Stimulated activated CD8-positive, alpha-beta memory T cell treated with anti-CD3 and anti-CD28 coated beads, Interleukin-7, amount 100 ng/mL, for 1 hour (primary cell): ENCODE measurements at places on chromosomes 3 and 15.

- peak; percentile 60 for DNase-seq
Measured at GRCh38 chr3:52123106-52123725, 31.0 kb downstream of the POC1A start.

- no peak for DNase-seq
Measured at GRCh38 chr3:43644443-43644842, 22.6 kb upstream of the ANO10 start.

DNA sequence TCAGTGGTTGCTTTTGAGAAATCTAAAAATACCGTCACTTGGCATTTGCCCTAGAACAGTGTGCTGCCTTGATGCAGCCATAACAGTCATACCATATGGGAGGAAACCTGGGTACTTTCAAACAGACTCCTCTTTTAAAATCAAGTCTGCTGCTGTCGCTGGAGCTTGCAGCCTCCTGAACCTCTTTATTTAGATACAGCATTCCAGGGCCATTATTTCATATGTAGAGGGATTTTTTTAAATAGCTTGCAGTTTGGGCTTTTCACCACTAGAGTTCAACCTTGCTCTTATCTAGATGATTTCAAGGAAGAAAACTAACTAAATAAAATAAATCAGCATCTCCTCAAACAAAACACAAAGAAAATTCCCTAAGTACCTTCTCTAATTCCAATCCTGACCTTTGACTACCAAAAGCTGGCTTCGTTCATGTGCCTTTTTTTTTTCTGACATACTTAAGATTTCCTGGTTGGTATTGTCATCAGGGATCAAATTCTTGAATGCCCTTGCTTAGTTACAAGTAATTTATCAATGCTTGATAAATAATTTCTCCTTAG is 111.6 kb downstream of the KBTBD8 start:
- DNase-seq: no peak

DNA sequence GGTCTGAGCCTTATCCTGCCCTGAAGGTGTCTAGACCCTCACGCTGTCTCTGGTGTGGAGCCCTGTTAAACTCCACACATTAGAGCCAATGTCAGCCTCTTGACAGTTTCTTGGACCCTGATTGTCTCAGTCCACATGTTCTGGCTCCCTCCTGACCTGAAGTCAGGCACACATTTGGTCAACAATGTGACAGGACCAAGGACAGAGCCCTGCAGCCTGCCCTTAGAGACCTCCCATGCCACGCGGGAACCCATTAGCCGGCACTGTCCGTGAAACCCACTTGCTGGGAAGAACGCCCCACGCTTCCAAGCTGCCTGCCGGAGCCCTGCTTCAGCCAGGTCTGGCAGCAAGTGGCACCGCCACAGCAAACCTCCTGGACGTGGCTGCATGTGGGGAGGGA is 162.7 kb upstream of the LINGO1 start:
- no peak for DNase-seq

DNA sequence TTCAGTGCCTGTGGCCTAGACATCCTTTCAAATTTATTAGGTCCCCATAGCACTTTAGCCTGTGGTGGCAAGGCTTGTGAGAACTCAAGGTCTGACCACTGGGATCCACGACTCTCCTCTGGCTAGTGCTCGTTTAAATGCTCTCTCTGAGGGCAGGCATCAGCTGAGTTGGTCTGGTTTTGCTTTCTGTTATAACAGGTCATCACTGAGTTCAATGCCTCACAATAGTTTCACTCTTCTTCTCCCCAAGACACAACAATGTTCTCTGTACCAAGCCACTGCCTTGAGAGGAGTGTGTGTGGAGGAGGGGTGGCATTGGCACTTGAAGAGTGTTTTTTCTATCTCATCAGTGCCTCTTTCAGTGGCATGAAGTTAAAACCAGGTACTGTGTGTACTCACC is 7.6 kb downstream of the OR5K4 start:
- no peak for DNase-seq

GRCh38 chr15:40584191-40584590 is 9.9 kb upstream of the KNL1 start:
- DNase-seq: no peak

DNA sequence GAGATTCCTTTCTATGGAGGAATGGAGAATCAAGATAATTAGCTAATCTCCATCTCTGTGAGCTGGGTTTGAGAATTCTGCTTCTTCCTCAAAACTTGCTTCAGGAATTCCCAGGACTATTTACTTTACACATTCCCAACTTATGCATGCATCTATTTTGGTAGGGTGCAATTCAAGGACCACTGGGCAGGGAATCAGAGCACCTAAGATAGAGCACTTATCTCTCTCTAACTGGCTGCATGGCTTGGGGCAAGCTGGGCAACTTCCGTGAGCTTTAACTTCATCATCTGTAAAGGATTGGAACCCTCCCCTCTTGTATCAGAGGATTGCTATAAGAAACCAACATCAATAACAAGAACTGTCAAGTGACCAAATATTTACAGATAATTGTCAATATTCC is 160.2 kb downstream of the PDCD6IP start:
- no peak for DNase-seq

DNA sequence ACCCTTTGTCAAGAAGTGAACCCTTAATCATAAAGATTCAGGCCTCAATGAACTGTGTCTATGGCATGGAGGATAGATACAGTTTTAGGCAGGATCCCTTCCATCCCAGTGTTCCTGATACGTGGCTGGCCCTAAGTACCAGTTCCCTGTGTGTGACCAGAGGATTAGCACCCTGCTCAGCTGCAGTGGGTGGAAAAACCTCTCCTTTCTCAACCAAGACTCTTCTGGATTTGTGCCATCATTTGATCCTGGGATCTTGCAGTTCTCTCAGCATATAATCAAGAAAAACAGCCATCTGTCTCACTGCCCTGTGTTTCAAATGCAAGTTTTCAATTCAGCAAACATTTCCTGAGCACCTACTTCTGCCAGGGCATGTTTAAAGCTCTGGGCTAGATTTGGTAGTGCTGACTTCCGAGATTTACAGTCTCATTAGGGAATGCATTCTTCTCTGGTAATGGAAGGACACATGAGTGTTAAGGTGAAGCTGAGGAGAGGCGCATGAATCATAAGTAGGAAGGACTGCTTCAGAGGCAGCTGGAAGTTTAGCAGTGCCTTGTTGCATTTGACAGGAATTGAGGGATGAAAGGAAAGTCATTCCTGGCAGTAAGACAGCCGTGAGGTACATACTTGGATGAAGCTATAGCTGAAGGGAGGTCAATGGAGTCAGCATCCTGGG is 388.3 kb downstream of the MFSD1 start:
- no peak for DNase-seq

GRCh38 chr3:119297169-119297568 is 3.0 kb downstream of the ARHGAP31 start:
- DNase-seq: no peak

- DNase-seq: no peak
Measured at GRCh38 chr15:51883271-51883837, 53.9 kb downstream of the TMOD3 start.

GRCh38 chr3:71129611-71130431 is 453.7 kb downstream of the FOXP1 start:
- no peak for DNase-seq

DNA sequence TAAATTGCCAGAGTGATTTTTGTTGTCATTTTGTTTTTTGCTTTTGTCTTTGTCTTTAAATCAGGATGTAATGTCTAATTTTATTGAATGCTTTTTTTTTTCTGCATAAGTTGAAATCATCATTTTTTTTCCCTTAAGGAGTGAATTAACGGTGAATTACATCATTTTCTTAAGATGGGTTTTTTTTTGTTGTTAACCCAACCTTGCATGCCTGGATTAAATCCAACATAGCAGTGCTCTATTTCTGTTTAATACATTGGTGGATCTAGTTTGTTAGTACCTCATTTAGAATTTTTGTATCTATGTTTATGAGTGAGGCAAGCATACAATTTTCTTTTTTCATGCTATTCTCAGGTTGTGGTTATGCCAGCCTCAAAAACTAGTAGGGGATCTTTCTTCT is 186.4 kb upstream of the TMC3 start:
- DNase-seq: no peak

DNA sequence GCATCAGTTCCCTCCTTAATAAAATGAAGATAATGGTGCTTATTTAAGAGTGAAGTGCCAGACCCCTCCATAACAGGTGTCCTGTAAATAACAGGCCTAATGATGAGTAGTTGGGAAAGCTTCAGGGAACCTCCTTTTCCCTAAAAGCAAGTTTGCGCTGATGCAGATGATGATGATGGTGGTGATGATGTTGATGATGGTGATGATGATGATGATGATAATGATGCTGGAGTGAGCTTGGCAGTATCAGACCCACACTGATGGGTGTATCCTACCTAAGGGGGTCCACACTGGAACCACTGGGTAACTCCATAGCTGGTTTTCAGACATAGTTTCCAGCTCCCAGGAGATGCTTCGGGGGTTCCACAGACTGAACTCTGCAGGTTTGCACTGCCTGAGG is 24.4 kb downstream of the MTMR14 start:
- no peak for DNase-seq

DNA sequence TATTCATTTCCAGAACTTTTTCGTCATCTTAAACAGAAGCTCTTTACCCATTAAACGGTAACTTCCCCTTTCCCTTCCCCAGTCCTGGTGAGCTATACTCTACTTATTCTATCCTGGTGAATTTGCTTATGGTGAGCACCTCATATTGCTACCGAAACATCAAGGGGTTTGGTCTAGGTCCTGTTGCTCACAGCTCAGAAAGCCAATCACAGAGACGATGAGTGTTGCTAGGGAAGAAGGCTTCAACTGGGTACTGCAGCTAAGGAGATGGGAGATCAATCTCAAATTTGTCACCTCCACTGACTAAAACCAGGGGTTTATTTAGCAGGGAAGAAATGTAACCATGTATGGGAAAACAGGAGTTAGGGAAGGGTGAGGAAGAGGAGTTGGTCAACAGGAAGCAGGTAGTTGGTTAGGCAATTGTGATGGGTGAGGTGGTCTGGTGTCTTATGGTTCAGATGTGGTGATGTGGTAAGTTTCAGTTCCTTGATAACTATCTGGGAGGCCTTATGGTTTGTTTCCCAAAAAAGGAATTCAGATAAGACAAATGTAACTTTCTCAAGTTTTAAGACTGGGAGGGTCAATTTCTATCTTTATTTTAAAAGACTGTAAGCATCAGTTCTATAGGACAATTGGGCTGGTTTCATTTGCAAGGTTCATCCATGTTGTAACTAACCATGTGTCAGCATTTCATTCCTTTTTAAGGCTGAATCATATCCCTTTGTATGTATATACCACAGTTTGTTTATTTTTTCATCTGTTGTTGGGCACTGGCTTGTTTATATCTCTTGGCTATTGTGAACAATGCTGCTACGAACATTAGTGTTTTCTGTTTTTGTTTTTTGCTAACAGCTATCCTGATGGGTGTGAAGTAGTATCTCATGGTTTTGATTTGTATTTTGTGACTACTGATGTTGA is 24.3 kb downstream of the ARHGAP11B start:
- no peak for DNase-seq

DNA sequence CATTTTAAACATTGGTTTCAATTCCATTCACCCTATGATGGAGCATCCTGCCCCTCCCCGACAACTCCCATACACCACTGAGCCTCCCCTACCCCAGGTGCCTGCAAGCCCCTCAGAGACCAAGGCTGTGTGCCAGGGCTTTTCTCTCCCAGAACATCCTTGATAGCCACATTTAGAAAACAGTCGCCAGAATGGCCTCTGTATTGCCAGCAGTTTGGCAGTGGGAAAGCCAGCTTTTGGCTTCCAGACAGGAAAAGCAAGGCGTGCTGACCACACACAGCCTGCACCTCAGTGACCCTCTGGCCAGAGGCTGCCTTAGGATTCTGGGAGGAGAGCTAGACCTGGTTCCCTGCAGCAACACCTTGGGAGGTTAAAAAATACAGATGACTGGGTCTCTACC is 18.2 kb upstream of the HRH1 start:
- DNase-seq: no peak
